Stimulated activated CD4-positive, alpha-beta T cell treated with anti-CD3 and anti-CD28 coated beads, Interleukin-15, amount 100 ng/mL, for 48 hours (primary cell): ENCODE measurements at places on chromosomes 6 and 20.
A peak's percentile ranks its signal among the peaks of the same experiment; 100 is the strongest.

GRCh38 chr20:23446505-23446904, 6.2 kb downstream of the CST11 start:
- DNase-seq, result no peak

DNA sequence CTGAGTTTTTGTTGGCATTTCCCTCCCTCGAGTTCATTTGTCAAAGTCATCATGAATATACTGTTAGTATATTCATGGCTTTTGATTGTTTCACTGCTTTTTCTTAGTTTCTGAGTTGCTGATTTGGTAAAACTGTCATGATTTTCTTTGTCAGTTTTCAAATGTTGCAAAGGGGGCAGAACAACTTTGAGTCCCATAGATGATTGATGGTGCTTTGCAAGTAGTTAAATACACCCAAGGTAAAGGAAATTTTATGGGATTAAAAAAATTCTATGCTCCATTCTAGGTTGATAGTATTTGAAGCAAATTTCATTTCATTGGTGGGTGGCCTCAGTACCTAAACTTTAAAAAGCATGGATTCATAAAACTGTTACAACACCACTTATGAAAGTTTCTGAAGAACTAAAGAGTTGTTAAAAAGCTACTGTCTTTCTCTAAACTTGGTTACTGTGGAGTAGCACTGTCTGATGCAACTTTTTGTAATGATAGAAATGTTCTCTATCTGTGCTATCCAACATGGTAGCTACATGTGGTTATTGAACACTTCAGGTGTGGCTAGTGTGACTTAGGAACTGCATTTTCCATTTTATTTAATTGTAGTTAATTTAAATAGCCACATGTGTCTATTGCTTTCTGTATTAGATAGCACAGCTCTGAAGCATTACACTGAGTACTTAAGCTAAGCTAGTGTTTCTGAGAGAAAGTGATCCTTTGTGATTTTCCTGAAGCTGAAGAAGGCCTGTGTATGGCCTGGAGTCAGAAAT, 153.6 kb downstream of the ZFAND3 start:
- DNase-seq, result no peak

GRCh38 chr6:33547499-33547898, 32.6 kb downstream of the BAK1 start:
- no peak for DNase-seq

GRCh38 chr6:28995093-28995650, 9.9 kb downstream of the ZNF311 start:
- DNase-seq, result no peak

DNA sequence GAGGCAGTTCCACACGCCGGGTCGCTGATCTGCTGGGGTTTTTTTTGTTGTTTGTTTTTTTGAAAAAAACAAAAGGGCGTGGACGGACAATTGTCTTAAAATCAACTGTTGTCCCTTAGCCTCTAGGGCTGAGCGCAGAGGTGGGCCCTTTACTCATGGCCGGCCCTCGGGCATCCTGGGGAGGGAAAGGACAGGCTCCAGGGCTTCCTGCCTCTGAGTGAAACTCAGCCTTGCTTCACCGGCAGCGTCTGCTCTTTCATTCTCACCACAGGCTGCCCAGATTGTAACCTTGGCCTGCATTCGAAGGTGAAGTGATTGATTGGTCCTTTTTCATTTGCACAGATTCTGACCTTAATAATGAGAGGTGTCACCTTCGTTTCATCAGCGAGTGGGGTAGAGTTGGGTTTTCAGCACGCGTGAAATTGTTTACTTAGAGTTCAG, 797 bp downstream of the SMIM13 start:
- DNase-seq, result peak; percentile 19

GRCh38 chr6:95581073-95581472, 3.7 kb downstream of the MANEA start:
- no peak for DNase-seq

- DNase-seq, result no peak
Measured at GRCh38 chr6:105593056-105593690, 190.3 kb upstream of the PREP start.

GRCh38 chr20:46323557-46323956, 15.3 kb upstream of the CDH22 start:
- DNase-seq, result no peak

GRCh38 chr6:8017705-8018104, 46.5 kb downstream of the BLOC1S5 start:
- no peak for DNase-seq

DNA sequence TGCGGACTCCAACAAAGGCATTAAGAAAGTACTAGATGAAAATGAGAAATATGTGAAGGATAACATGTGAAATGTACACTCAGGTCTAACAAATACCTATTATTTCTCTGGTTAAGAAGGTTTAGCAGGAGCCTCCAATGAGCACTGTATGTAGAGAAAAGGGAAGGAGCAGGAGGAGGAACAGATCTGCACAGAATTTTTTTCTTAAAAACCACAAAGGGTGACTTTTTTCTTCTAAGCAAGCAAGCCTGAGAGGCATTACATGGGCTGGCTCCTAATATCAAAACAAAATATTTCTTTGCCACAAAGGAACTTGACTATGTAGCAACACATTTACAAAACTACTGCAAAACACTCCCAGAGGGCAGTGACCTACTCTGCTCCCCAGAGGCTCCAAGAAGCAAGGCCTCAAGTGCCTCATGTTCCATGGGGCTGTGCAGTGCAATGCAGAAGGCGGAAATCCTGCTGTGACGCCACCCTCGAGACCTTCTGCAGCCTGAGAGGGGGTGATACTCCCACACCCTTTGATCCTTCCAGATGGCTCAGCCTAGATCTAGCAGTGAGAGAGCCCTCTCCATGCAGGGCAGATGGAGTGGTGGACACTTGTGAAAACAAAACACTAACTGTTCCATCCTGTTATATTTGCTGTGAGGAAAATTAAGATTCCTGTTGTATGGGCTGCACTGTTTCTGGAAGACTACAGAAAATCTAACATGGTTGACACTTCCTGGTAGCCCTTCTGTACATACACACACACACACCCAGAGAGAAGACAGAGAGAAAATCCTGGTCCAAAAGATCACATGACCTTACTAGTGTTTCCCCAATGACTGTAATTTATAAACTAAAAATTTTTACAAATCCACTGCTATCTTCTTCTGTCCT, 36.0 kb upstream of the SMIM29 start:
- DNase-seq, result no peak

GRCh38 chr6:38644951-38645350, 5.2 kb upstream of the BTBD9 start:
- no peak for DNase-seq

- no peak for DNase-seq
Measured at GRCh38 chr6:22145823-22146677, 150.8 kb downstream of the PRL start.

DNA sequence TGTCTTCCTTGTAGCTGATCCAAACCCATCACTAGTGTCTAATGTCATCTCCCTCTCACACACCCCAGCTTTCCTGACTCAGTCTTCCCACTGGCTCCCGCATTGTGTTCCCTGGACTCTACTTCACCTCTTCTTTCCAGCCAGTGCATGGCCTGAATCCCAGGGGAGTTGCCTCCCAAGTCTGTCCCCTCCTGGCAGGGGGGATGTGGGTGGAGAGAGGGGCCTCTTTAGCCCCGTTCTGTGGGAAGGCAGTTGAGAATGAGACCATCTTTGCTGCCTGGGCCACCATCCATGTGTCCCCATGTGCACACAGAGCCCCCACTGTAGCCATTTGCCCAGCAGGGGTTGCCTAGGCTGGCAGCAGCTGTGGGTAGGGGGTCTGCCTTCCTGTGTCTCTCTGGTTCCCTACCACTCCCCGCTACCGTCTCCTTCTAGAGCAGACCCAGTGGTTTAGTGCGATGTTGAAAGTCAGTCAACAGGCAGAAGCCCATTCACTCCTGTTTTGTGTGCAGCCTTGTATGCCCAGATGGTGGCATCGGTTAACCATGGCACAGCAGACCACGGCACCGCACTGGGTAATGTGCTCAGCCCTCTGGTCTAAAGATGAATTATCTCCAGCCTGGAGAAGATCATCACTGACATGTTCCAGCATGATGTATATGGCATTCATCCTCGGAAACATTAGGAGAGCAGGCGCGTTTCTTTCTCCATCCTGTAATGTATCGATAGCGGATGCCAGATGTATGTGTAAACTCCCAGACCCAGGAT, 178.8 kb upstream of the SNX9 start:
- DNase-seq, result no peak

DNA sequence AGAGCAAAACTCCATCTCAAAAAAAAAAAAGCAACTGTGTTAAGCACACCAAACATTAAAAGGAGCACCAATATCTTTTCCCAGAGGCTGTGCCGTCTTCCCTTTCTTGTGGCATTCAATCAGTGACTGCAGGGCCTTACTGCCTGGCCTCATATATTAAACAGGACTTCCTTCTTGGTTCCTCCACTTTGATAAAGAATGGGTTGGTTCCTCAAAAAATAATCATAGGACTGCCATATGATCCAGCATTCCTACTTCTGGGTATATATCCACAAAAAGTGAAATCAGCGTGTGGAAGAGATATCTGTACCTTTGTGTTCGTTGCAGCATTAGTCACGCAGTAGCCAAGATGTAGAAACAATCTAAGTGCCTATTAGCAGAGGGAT, 40.3 kb upstream of the GFOD1 start:
- DNase-seq, result no peak

DNA sequence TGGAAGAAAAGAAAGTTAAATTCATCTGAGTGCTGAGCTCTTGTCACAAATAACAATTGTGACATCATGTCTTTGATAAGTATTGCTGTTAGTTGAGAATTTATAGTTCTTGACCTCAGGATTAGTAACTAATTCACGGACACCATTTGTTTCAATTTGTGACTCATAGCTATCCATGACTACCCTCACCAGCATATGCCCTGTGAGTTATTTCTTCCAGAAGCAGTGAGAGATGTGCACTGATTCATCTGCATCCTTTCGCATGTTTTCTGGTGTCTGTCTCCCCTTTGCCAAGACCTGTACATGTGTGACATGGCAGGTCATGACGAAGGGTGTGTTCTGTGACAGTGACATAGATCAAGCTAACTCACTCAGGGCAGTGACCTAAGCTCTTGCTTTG, 86.9 kb downstream of the SOBP start:
- DNase-seq, result no peak
